ENCODE measurements at places on chromosomes 4 and X.

- no peaks in the 10 kb centered on the region for H3K36me3 ChIP-seq
- H3K4me1 ChIP-seq: no peaks in the 10 kb centered on the region
- no peaks in the 10 kb centered on the region for H3K27me3 ChIP-seq
- no peak for DNase-seq
- no peak overlapping the region for H3K4me3 ChIP-seq
Observed at GRCh38 chr4:20576861-20577260, 123.4 kb upstream of the PACRGL start.

GRCh38 chrX:133332737-133333136 lies 82.6 kb downstream of the GPC4 start:
- H3K27ac ChIP-seq: no peak overlapping the region
- no peak for DNase-seq
- H3K36me3 ChIP-seq: no peaks in the 10 kb centered on the region
- no peaks in the 10 kb centered on the region for H3K4me1 ChIP-seq
- no peak overlapping the region for H3K4me3 ChIP-seq

DNA sequence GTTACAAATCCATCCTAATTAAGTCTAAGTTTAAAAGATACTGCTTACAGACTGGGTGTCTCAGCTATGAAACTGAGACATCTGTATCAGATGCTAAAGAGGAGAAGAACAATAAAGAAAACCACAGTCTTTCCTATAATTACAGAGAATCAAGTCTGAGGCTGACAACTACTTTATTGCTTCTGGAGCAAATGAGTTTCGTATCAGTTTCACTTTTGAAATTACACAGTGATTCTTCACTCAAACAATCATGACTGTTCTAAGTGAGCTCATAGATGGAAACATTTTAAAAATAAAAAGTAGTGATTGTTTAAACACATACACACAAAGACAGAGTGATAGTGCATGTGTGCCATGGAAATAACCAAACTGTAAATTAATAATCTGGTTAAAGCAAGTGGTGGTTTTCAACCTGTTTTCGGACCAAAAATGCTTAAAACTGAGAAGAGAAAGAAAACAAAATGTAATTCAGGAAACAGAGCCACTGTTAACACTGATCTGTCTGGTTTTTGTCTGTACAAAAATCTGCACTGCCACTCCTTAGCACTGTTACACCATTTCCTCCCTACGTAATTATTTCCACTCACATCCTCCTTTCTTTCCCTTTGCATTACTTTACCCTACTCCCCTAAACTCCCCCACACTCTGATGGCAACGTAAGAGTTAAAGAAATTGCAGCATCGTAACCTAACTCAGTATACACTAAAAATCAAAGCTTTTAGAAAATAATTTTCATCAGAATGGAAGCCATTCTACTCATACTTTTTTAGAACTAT lies 12.5 kb downstream of the RFC1 start:
- DNase-seq: peak; percentile 23
- H3K27ac ChIP-seq: peak overlapping the region; percentile 99
- H3K27me3 ChIP-seq: no peaks in the 10 kb centered on the region
- peak overlapping the region; percentile 79 for H3K4me3 ChIP-seq
- peaks cover 33% of the 10 kb centered on the region for H3K36me3 ChIP-seq

- no peak overlapping the region for H3K4me3 ChIP-seq
- no peaks in the 10 kb centered on the region for H3K27me3 ChIP-seq
- no peak for DNase-seq
- H3K4me1 ChIP-seq: peaks cover 8% of the 10 kb centered on the region
Observed at GRCh38 chr4:56410247-56411062, 23.2 kb upstream of the AASDH start.
